ENCODE measurements at places on chromosomes 12 and 14.

- no peak for DNase-seq
Observed at GRCh38 chr12:118734266-118734665, 247.1 kb upstream of the SRRM4 start.

DNA sequence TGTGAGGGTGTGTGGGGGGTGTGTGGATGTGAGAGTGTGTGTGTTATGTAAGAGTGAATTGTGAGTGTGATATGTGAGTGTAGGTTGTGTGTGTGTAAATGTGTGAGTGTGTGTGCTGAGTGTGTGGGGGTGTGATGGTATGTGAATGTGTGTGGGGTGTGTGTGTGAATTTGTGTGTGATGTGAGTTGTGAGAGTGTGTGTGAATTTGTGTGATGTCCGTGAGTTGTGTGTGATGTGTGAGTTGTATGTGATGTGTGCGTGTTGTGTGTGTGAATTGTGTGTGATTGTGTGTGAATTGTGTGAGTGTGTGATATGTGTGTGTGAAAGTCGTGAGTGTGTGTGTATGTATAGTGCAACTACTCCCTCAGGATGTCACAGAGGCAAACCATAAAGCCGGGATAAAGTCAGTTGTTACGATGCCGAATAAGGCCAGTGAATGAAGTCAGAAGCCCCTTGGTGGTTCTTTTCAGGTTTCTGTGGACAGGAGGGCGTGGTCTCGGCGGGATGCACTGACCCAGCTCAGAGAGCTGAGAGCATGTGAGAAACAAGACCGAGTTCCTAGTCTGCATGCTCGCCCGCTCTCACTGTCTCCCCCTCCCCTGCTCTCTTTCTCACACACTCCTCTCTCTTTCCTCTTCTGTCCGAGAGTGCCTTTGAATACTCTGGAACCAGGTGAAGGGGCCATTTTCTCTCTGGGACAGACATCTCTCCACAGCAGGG, 71.8 kb upstream of the MAX start:
- no peak for DNase-seq

GRCh38 chr12:388541-389141, 479 bp downstream of the KDM5A start:
- DNase-seq = no peak

GRCh38 chr14:51844081-51844881, 16.1 kb upstream of the GNG2 start:
- no peak for DNase-seq

- no peak for DNase-seq
Observed at GRCh38 chr14:80587096-80587724, 354.3 kb downstream of the CEP128 start.

GRCh38 chr12:5565933-5566599, 134.2 kb downstream of the NTF3 start:
- no peak for DNase-seq

DNA sequence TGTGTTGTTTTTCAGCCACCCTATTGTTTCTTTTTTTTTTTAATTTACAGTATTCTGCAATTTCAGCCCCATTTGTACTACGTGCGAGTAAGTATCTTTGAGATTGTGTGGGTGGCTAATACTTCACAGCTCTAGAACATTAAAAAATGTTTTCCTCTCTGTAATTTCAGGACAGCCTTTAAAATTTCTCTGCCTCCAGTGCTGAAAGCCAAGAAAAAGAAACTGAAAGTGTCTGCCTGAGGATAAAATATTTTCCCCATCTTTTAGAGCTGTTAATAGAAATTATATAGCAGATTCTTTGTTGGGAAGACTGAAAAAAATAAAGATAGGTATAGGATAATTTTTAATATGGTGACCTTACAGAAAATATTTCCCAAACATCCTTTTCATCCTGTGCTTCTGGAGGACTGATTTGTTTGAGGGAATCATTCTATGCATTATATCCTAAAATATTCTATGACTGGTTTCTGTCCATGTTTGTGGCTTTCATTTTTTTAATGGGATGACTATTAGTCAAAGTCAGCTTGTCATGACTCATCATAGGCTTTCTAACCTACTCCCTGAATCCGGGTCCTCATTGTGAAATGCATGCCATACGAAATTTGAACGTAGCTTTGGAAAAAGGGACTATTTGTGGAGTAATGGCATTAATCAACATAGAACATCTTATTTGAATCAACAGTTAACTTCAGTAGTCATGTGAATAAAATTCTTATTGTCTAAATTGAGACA, 10.8 kb upstream of the TCTN2 start:
- DNase-seq = no peak

DNA sequence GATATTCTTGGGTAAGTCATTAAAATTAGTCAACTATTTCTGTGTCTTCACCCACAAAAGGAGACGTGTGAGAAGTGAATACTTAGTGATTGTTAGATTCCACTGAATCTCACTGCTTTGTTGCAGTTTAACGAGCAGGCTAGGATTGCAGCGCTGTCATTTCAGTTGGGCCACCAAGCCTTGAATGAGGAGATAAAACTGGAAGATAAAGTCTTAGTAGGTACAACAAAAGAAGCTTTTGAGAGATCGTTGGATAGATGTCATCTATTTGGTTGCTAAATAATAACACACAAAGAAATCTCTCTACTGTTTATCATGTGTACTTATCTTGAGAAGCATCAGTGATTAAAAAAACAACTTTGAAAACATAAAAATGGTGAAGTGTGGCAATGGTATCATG, 132.3 kb downstream of the RGS6 start:
- DNase-seq = no peak

GRCh38 chr14:54686871-54687749, 120.2 kb downstream of the SAMD4A start:
- DNase-seq = no peak
